ENCODE measurements at places on chromosomes 13 and 19. TPM values are rescaled to one million over a fixed set of nuclear protein-coding genes. Genes with fewer than 3 reads are reported as not detected.

The TRMT1 gene
- total RNA-seq = 38.0 TPM

The KIRREL2 gene
- not detected for total RNA-seq

The PPFIA3 gene
- total RNA-seq = 2.8 TPM

The TSHZ3 gene
- total RNA-seq = 8.4 TPM

The ZNF283 gene
- 2.7 TPM for total RNA-seq

The PEX11G gene
- 4.0 TPM for total RNA-seq

The B3GNT8 gene
- total RNA-seq = 1.6 TPM

The ZNF600 gene
- total RNA-seq = 1.4 TPM

The ADPRHL1 gene
- total RNA-seq = 0.60 TPM

The SLC10A2 gene
- not detected for total RNA-seq

The IL4I1 gene
- not detected for total RNA-seq

The SIGLEC8 gene
- not detected for total RNA-seq

The RGS9BP gene
- 1.9 TPM for total RNA-seq

The AMH gene
- total RNA-seq = 3.7 TPM

The TMEM255B gene
- 1.6 TPM for total RNA-seq

The PPM1N gene
- total RNA-seq = 1.3 TPM

The TNFSF9 gene
- 1.8 TPM for total RNA-seq

The MATK gene
- not detected for total RNA-seq

The CD177 gene
- not detected for total RNA-seq

The ZNF382 gene
- total RNA-seq = 10.6 TPM

The TEAD2 gene
- 33.3 TPM for total RNA-seq

The ADAMTSL5 gene
- total RNA-seq = 14.8 TPM

The ICAM1 gene
- 55.2 TPM for total RNA-seq

The WASF3 gene
- total RNA-seq = 21.8 TPM

The FREM2 gene
- not detected for total RNA-seq

The STOML3 gene
- total RNA-seq = not detected

The APOE gene
- 813 TPM for total RNA-seq

The RASA3 gene
- 24.6 TPM for total RNA-seq

The MICOS13 gene
- 45.6 TPM for total RNA-seq

The HAUS5 gene
- 7.6 TPM for total RNA-seq

The C13orf42 gene
- total RNA-seq = not detected

The FFAR3 gene
- 0.12 TPM for total RNA-seq

The SBK3 gene
- not detected for total RNA-seq

Data from pericardium fibroblast (primary cell).